ENCODE measurements at places on chromosomes 6 and 20.

- no peak for DNase-seq
These were observed 2.1 kb downstream of the GFOD1 start for GRCh38 chr6:13485303-13485702.

DNA sequence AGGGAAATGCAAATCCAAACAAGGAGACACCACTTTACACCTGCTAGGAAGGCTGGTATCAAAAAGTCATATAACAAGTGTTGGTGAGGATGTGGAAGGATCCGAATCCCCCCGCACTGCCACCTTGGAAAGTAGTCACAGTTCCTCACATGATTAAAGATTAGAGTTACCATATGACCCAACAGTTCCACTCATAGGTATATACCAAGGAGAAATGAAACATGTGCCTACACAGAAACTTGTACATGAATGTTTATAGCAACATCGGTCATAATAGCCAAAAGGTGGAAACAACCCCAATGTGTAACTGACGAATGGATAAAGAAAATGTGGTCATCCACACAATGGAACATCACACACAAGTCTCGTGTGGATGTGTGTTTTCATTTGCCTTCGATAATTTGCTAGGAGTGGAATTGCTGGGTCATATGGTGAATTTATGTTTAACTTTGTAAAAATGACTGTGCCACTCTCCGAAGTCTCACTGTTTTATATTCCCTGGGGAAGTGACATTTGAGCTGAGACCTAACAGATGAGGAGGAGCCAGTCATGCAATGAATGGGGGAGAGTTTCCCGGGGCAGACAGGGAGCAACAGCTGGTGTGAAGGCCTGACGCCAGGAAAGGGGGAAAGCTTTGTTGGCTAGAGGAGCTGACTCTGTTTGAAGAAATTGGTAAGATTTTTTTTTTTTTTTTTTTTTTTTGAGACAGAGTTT, 125.9 kb upstream of the MLN start:
- no peak for DNase-seq

GRCh38 chr20:24102290-24102689, 113.7 kb upstream of the GGTLC1 start:
- no peak for DNase-seq

- no peak for DNase-seq
These were observed 40.9 kb downstream of the CDKAL1 start for GRCh38 chr6:20575125-20575524.

DNA sequence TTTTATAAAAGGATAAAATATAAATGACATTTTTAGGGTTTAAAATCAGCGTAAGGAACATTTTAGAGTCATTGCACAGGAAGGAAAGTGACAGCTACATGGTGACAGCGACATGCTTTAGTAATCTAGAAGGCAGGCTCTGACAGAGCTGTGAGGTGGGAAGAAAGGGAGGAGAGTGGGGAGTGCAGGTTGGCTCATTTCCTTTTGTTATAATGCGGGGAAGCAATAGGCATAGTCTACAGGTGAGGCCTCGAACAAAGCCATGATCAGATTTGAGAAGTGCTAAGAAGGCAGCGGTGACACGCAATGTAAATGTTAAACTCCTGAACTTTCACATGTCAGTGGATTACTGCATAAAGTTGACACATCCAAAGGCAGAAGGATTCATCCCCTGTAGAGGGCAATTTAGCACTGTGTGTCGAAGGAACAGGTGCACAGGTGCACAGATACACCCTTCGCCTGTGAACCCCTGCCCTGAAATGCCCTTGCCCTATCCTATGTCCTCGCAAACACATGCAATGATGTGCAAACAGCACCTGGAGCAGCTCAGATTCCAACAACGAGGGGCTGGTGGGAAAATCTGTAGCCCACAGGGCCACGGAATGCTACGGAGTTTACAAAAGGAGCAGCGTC, 32.4 kb upstream of the SMOC2 start:
- no peak for DNase-seq

- DNase-seq, result no peak
These were observed 561.3 kb upstream of the JAG1 start for GRCh38 chr20:11235058-11235457.

DNA sequence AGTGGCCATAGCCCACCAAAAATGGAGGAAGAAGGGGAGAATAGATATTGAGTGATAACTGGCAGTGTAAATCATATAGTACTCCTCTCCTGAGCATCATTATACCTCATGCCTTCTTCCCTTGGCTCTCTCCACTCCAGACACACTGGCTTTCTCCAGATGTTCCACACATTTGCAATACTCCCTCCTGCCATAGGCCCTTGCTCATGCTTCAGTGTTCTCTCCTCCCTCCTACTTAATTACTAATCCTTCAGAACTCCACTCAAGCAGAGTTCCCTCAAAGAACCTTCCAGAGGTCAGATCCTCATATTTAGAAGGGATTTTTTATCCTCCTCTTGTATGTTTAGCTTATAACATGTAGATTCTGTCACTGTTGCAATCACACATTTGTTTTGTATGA, 279.5 kb upstream of the SUPT3H start:
- no peak for DNase-seq

DNA sequence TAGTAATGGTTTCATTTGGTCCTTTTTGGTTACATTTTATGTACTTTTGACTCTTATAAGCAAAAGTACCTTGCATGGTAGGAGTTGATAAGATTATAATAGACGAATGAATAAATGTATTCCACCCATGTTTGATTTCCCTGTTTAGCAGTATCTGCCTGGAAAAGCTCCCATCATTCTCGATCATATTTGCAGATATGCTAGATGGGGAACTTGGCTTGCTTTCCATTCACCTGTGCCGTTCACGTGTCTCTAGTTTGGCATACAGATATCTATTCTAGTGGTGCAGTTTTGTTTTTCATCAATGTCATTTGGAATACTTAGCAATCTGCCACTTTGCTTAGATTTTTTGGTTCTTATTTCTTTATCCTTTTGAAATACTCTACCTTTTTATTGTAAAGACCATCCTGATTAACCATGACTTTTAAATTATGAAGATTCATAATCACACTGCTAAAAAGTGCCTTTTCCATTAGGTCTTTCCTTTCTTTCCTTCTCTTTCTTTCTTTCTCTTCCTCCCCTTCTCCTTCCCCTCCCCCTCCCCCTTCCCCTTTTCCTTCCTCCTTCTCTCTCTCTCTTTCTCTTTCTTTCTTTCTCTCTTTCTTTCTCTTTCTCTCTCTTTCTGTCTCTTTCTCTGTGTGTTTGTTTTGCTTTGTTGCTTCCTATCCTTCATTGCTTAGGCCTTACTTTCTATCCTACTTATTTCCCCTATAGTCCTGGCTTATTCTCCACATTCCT, 40.4 kb downstream of the ANKS1A start:
- no peak for DNase-seq

DNA sequence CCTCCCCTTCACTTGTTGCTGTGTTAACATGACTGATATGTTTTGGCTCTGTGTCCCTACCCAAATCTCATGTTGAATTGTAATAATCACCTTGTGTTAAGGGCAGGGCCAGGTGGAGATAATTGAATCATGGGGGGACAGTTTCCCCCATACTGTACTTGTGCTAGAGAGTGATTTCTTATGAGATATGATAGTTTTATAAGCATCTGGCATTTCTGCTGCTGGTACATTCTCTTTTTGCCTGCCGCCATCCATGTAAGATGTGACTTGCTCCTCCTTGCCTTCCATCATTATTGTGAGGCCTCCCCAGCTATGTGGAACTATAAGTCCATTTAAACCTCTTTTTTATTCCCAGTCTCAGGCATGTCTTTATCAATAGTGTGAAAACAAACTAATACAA, 185.0 kb downstream of the TBX18 start:
- no peak for DNase-seq

Data from stimulated activated CD8-positive, alpha-beta memory T cell treated with anti-CD3 and anti-CD28 coated beads, Interleukin-12 subunit alpha, Interleukin-12 subunit beta, amount 100 ng/mL, for 4 hours (primary cell).